Activated naive CD8-positive, alpha-beta T cell treated with anti-CD3 and anti-CD28 coated beads, Interleukin-2, amount 10 ng/mL, durations not matched to agents 7 days and 5 days (primary cell): ENCODE measurements at places on chromosomes 4 and X. TPM values are rescaled to one million over a fixed set of nuclear protein-coding genes. Genes with fewer than 3 reads are reported as not detected.

The TLR1 gene
- 17.2 TPM for total RNA-seq

GRCh38 chr4:39231660-39232059, 49.3 kb downstream of the WDR19 start:
- H3K27ac ChIP-seq = no peak overlapping the region
- no peak overlapping the region for H3K4me3 ChIP-seq
- H3K27me3 ChIP-seq = no peaks in the 10 kb centered on the region
- H3K36me3 ChIP-seq = no peaks in the 10 kb centered on the region
- no peak for DNase-seq

DNA sequence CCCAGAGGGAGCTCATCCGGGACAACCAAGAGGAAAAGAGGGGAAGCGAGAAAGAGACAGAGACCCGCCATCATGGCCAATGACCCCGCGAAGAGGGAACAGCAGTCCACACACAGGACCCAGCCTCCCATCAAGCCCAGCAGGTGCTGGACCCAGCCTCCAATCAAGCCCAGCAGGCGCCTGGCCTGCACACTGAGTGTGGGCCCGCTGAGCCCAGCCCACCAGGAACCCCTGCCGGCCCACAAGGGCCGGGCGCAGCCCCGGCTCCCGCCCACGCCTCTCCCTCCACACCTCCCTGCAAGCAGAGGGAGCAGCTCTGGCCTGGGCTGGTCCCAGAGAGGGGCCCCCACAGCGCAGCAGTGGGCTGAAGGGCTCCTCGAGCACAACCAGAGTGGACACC, 391.1 kb downstream of the IDS start:
- no peaks in the 10 kb centered on the region for H3K27me3 ChIP-seq
- H3K4me1 ChIP-seq = no peaks in the 10 kb centered on the region
- H3K27ac ChIP-seq = no peak overlapping the region
- DNase-seq = no peak
- H3K4me3 ChIP-seq = no peak overlapping the region
- no peaks in the 10 kb centered on the region for H3K36me3 ChIP-seq

The FTSJ1 gene
- 59.2 TPM for total RNA-seq
